ENCODE measurements at places on chromosomes 7 and 10. TPM values are rescaled to one million over a fixed set of nuclear protein-coding genes. Genes with fewer than 3 reads are reported as not detected.

KLHDC10 gene
- 8.4 TPM for total RNA-seq

SEMA3C gene
- 149 TPM for total RNA-seq

GNG11 gene
- total RNA-seq = 1.1 TPM

TMEM229A gene
- not detected for total RNA-seq

SFXN4 gene
- 26.7 TPM for total RNA-seq

SFRP5 gene
- total RNA-seq = not detected

EPHA1 gene
- total RNA-seq = 87.5 TPM

CFAP69 gene
- 0.49 TPM for total RNA-seq

OSBPL3 gene
- total RNA-seq = 19.7 TPM

PRF1 gene
- total RNA-seq = not detected

JCAD gene
- 0.35 TPM for total RNA-seq

PTPN20 gene
- 0.63 TPM for total RNA-seq

PRKG1 gene
- total RNA-seq = 0.28 TPM

GPR37 gene
- total RNA-seq = 1.6 TPM

COL28A1 gene
- under 0.01 TPM for total RNA-seq

PLAU gene
- total RNA-seq = 167 TPM

TMEM196 gene
- not detected for total RNA-seq

CFTR gene
- total RNA-seq = not detected

PAOX gene
- 5.0 TPM for total RNA-seq

PON1 gene
- not detected for total RNA-seq

HGF gene
- total RNA-seq = 0.49 TPM

FZD8 gene
- 4.0 TPM for total RNA-seq

ADAMTS14 gene
- total RNA-seq = not detected

CALML3 gene
- total RNA-seq = 7.7 TPM

CUX1 gene
- total RNA-seq = 31.5 TPM

GRID2IP gene
- 0.21 TPM for total RNA-seq

ZNF398 gene
- 12.6 TPM for total RNA-seq

C7orf57 gene
- 0.14 TPM for total RNA-seq

MMD2 gene
- total RNA-seq = not detected

WIPF3 gene
- total RNA-seq = 0.14 TPM

PRKRIP1 gene
- 13.3 TPM for total RNA-seq

PRLHR gene
- total RNA-seq = not detected

LMBR1 gene
- total RNA-seq = 53.8 TPM

POM121 gene
- 8.3 TPM for total RNA-seq

CALCR gene
- total RNA-seq = not detected

CRCP gene
- total RNA-seq = 28.8 TPM

MRLN gene
- total RNA-seq = not detected

DOCK4 gene
- total RNA-seq = 5.2 TPM

PDE6C gene
- not detected for total RNA-seq

OPN4 gene
- total RNA-seq = not detected

SEMA3D gene
- 0.49 TPM for total RNA-seq

FAM131B gene
- 0.56 TPM for total RNA-seq

AGMO gene
- total RNA-seq = 0.93 TPM

EBF3 gene
- not detected for total RNA-seq

PNLIPRP2 gene
- total RNA-seq = not detected

SRRM3 gene
- total RNA-seq = 0.85 TPM

FAM107B gene
- total RNA-seq = 7.1 TPM

KCNIP2 gene
- total RNA-seq = not detected

C10orf53 gene
- not detected for total RNA-seq

FAM237B gene
- total RNA-seq = not detected

GPR85 gene
- total RNA-seq = 1.1 TPM

NPSR1 gene
- not detected for total RNA-seq
